ENCODE measurements at places on chromosomes 1 and 21.

DNA sequence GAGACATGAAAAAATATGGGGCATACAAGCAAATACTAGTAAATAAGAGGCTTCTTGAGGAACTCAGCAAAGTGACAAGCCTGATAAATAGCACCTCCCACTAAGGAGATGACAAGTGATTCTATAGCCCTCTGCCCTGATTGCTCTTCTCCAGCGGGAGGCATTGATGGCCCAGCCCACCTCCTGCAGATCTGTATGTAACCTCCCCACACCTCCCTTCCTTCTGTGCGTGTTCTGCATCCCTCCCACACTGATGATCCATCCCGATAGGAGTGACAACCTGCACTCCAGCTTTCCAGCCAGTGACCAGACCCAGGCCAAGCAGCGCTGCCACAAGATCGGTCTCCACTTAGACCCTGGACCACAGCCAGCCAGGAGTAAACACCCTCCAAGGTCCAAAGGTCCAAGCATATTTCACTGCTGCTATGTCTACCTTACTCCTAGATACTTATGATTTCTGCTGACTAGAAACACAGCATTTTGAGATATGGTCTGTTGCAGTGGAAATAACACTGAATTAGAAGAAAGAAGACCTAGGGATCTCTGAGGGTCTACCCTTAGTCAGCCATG is 176.1 kb downstream of the BRINP2 start:
- DNase-seq = no peak

- DNase-seq = no peak
Observed at GRCh38 chr1:108913105-108913948, 36.5 kb downstream of the GPSM2 start.

GRCh38 chr1:167441222-167441621 is 77.1 kb downstream of the CD247 start:
- DNase-seq = no peak

DNA sequence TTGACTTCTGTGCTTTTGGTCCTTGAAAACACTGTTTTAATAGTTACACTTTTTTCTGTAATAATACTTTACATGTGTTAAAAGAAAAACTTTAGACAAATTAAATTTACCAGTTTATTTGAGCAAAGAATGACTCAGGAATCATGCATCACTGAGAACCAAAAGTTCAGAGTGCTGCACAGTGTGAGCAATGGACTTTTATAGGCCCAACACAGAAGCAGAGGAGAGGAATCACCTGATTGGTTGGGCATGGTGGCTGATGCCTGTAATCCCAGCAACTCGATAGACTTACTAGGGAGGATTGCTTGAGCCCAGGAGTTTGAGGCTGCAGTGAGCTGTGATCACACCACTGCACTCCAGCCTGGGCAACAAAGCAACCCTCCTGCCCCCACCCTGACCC is 29.3 kb downstream of the ZNF648 start:
- DNase-seq = no peak

- DNase-seq = no peak
Observed at GRCh38 chr1:244162786-244163530, 111.9 kb downstream of the ZBTB18 start.

GRCh38 chr1:191970116-191970515 is 188.1 kb upstream of the RGS18 start:
- DNase-seq = no peak

GRCh38 chr1:12549460-12550349 is 68.3 kb downstream of the DHRS3 start:
- peak; percentile 89 for DNase-seq

GRCh38 chr1:198635964-198636363 is 2.9 kb upstream of the PTPRC start:
- DNase-seq = no peak

DNA sequence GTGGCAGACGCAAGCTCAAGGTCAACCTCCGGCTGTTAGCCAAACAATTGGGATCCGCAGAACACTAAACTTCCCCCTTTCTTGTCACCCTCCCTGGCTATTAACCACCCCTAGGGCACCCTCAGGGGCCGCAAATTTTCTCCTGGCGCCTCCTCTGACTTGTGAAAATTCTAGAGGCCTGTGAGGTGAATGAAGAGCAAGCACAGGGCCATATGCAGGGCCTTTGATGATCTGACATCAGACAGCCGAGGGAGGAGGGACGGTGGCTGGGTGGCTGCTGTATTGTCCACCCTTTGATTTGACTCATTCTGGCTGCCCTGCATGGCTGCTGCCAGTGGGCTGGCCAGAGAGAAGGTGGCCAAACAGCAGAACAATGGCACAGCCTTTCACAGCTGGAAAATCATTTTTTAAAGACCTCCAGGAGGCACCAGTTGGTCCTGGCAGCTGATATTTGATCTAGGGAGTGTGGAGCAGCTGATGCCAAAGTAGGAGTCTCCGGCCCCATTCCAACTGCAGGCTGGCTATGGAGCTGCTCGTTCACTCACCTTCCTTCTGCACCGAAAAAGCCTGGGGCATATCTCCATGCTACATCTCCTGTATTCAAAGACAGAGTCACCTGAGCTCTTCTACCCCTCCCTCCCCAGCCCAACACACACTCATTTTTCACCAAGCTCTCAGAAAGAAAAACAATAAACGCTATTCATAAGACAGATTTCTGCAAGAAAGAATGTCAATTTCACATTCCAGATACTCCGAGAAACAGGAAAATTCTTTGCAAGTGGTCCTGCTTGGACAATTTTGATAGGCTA is 44.9 kb upstream of the BARHL2 start:
- DNase-seq = no peak

DNA sequence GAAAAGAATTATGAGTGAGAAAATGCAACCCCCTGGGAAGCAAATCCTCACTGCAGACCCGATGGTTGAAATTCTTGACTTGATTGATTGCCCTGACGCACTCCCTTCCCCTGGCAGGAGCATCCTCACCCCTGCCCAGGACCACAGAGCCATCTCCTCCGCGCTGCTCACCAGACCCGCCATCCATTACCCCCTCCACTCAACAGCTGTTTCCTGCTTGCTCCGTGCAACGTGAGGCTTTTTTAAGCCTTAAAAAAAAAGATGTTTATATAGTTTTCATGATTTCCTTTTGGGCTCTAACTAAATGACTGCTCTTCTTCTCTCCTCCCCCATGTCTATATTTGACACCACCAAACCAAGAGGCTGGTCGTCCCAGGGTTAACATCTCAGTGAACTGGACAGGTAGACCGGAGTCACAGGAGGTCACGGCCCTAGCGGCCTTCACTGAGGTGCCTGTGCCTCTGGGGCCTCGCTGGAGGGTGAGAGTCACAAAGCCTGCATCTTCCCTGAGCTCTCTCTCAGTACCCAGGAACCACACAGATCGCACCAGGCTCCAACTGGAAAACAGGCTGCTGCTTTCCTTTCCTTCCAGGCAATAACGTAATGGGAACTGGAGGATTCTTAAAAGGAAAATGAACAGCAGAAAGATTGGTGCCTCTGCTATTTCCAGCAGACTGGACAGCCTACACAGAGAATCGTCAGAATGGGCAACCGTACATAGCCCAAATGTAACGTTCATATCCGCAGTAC is 49.8 kb downstream of the ZBTB18 start:
- peak; percentile 16 for DNase-seq

DNA sequence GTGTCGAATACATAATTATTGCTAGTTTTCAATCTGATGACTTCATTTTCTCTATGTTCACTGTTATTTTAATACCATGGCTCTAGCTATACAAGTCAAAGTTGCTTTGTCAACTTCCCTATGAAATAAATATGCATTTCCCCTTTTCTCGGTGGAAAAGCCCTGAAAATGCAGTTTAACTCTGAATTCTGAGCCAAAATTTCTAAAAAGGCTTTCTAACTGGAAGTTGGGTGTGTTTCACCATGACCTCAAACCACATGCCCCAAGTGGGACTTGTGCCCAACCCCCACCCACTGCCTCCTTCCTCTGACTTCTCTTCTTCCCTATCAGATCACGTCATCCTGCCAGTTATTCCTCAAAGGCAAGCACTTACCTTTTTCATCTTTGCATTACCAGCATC is 8.9 kb downstream of the MKNK1 start:
- no peak for DNase-seq

- DNase-seq = no peak
Observed at GRCh38 chr1:150615346-150616201, 13.8 kb downstream of the ENSA start.

GRCh38 chr21:45524756-45525152 is 17.5 kb downstream of the SLC19A1 start:
- DNase-seq = no peak

DNA sequence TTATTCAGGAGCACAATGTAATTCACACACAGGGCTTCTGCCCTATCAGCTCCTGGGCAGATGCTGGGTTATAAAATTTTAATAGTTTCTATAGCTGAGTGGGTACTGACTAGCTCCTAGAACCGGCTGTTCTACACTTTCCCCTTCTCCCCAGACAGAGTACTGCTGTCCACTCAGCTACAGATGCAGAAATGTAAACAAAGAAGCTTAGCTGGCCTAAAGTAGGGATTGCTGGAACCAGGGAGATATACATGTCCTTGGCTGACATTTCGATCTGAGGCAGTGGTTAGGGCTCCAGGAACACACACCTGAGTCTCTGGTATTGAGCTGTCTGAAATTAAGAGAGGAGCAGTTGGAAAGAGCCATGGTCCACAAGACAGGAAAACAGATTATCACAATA is 211.5 kb upstream of the USP24 start:
- no peak for DNase-seq

- no peak for DNase-seq
Observed at GRCh38 chr1:117564227-117565075, 41.4 kb upstream of the TENT5C start.

GRCh38 chr1:111216751-111217150 is 10.8 kb upstream of the CHI3L2 start:
- no peak for DNase-seq

GRCh38 chr21:35943752-35944151 is 116.6 kb downstream of the SETD4 start:
- no peak for DNase-seq

DNA sequence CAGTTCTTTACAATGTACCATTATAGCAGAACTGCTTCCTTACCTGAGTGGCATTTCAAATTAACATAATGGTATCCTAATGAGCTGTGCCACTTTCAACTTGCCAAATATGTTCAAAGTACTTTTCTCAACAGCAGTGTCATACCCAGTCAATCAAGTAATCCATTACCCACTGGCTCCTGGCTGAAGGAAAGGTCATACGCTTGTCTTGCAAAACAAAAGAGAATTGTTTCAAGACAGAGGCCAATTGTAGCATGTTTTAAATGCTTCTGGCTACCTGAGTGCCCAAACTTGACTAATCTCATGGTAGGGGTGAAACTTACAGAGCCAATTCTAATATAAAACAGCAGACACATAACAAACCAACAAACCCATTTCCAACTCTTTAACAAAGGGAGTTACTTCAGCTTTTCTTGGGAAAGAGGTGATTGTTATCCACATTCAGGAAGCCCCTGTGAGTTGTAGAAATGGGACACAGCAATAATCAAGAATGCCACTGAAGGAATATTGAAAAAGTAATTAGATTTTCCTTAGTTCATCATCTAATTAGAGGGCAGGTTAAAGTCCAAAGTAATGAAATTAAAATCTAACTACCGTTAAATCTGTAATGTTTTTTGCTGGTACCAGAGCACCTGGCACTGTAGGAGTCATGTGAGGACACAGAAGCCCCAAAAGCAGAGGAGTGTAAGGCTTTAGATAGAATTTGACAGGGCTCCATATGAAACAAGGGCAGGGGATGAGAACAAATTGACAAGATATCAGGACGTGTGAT is 241.9 kb downstream of the RWDD3 start:
- no peak for DNase-seq

DNA sequence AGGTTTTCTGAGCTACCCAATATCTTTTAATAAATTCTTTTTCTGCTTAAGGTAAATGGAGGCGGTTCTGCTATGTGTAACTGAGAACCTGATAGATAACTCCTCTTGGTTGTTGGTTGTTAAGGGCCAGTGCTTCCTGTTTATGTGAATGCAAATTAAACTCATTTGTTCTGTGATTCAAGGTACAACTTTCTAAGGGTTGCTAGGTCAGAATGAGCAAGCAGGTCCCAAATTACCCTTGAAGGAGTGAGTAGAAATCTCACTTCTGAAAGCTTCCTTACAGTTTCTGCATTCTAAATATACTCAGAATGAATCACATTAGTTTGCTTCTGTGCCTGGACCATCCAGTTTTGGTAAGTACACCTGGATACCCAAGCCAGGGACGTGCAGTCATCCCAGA is 15.5 kb upstream of the FAM78B start:
- DNase-seq = no peak

DNA sequence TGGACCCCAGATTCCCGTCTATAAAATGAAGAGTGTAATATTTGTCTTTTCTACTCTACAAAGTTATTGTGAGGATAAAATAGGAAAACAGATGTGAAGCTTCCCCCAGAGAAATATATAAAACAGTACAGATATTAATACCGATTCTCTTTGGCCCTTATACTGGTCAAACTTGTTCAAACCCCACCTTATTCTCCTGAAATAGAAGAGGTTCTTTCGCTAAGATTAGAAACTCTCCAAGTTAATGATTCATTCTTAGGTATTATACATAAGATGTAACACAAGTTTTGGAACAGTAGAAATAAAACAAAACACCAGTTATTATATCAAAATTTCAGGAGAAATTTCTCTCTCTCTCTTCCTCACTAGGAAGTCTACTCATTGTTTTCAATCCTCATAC is 852.4 kb upstream of the ADAMTS5 start:
- no peak for DNase-seq

- DNase-seq = no peak
Observed at GRCh38 chr1:43834280-43835081, 99.1 kb upstream of the ARTN start.

DNA sequence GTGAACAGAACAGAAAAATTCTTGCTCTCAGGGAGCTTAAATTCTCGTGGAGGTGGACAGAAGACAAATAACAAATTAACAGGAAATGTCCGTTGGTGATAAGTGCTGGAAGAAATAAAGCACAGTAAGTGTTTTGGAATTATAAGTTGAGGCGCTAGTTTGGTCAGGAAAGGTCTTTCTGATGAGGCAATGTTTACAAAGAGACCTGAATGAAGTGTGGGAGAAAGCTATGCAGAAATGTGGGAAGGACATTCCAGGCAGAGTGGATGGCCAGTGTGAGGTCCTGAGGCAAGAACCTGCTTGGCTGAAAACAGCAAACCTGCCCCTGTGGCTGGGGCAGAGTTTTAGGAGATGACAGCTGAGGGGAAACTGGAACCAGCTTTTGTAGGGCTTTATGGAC is 23.3 kb downstream of the NGF start:
- no peak for DNase-seq

GRCh38 chr1:160149716-160150115 is 1.7 kb upstream of the ATP1A4 start:
- no peak for DNase-seq

- DNase-seq = no peak
Observed at GRCh38 chr1:246782120-246782900, 58.1 kb downstream of the SCCPDH start.

- DNase-seq = no peak
Observed at GRCh38 chr1:23543707-23544443, 12.8 kb upstream of the E2F2 start.

DNA sequence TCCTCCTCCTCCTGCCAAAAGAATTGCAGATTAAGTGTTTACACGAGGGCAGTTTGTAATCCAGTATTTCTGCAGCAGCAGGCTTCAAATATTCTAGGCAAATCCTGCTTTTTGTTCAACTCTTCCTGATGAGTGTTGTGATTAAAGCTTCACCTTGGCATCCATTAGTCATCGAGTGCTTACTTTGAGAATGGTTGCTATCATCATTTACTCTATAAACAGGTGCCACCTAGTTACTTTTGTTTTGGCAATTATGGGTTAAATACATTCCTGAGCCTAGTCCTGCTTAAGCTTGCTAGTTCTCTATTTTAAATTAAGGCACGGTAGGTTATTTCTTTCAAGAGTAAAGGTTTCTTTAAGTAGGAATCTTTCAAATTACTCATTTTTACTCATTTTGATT is 20.3 kb downstream of the PDC start:
- no peak for DNase-seq

Data from kidney capillary endothelial cell (primary cell).